Stimulated activated CD4-positive, alpha-beta T cell treated with anti-CD3 and anti-CD28 coated beads, TNF-alpha, amount 100 ng/mL, for 48 hours (primary cell): ENCODE measurements at places on chromosomes 7 and 10.

- no peak for DNase-seq
These were observed 47.8 kb upstream of the TMEM243 start for GRCh38 chr7:87267239-87267900.

DNA sequence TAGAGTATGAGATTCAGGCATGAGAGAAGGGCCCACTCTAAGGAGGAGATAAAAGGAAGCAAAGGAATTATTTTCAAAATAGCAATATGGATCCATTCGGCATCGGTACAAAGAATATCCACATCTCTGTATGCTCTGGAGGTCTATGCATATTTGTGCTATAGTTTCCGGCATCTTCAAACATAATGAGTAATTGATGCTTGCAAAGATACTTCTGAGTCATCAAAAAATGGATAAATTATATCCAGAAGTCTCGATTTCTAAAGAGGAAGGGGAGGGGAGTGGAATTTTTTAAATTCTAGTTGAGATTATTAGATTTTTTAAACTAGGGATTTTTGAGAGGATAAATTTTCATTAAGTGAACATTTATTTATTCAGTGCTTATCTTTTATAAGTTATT, 72.9 kb upstream of the KIAA1217 start:
- no peak for DNase-seq

- DNase-seq: peak; percentile 55
These were observed 11.0 kb downstream of the MPP7 start for GRCh38 chr10:28291881-28292297.

GRCh38 chr10:18140149-18140956, at the start of gene CACNB2:
CACNB2 (plus strand) TSS chr10:18140424.
- no peak for DNase-seq

DNA sequence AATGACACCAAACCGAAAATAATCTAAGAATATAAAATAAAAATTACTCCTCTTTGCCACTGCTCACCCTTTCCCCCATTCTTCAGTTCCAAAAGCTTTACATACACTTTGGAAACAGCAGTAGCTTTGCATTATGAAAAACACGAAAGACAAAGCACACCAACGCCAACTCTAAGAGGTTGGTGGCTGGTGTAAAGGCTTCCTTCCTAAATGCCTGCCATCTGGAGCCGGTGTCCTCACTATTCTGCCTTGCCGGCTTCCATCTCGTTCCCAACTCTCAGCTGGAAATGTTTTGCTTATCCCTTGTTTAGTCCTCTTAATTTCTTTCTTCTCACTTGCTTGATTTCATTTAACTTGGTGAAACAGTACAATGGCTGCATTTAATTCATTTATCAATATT, 281.1 kb upstream of the LRRN3 start:
- DNase-seq: no peak

DNA sequence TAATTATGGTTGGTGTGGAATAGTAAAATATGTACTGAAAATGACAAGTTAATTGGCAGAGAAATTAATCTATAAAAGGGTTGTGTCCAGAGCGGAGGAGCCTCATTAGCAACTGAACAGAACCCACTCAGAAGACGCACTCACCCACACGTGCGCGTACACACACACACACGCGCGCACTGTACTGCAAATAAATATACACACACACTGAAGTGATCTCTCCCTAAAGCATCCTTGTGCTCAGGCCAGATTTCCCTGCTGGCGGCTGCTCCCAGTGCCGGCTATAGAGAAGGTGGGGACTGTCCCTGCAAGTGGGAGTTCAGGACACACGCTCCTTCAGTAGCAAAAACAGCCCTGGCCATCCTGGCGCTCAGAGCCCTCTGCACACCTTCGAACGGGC, 85.2 kb downstream of the CHST15 start:
- DNase-seq: no peak

DNA sequence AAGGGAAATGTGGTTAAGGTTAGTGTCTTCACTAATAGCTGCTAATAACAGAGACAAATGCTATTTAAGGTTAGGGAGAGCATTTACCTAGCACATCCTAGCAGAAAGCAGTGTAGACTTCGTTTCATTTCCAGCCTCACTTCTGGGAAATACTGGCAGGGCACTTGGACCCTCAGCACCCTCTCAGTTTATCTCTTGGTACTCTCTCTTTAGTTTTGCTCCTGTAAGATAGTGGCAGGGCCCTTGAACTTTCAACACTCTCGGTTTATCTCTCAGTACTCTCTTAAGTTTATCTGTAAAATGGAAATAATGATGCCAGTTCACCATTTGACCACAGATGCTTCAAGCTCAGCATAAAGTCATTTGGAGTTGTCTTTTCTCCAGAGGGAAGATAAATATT, 118.4 kb downstream of the MBL2 start:
- no peak for DNase-seq

GRCh38 chr10:64039198-64039597, 518.0 kb downstream of the REEP3 start:
- no peak for DNase-seq

DNA sequence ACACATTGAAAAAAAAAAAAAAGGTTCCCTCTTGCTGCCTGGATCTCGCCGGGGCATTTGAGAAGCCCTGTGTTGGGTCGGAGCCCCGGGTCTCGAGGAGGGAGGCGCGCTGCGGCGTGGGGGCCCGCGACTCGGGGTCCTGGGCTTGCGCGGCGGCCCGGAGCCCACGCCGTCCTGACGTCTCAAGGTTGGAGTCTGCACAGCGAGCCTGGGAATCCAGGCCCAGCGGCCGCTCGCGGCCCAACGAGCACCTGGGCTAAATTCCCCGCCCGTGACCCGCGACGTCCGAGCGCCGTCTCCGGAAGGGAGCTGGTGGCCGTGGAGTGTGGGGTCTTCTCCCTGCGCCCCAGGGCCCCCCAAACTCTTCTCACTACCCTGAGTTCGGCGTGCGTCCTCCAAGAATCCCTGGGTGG, 1.4 kb upstream of the CTBP2 start:
- no peak for DNase-seq

- DNase-seq: no peak
These were observed 97.3 kb upstream of the NAMPT start for GRCh38 chr7:106382129-106382528.

DNA sequence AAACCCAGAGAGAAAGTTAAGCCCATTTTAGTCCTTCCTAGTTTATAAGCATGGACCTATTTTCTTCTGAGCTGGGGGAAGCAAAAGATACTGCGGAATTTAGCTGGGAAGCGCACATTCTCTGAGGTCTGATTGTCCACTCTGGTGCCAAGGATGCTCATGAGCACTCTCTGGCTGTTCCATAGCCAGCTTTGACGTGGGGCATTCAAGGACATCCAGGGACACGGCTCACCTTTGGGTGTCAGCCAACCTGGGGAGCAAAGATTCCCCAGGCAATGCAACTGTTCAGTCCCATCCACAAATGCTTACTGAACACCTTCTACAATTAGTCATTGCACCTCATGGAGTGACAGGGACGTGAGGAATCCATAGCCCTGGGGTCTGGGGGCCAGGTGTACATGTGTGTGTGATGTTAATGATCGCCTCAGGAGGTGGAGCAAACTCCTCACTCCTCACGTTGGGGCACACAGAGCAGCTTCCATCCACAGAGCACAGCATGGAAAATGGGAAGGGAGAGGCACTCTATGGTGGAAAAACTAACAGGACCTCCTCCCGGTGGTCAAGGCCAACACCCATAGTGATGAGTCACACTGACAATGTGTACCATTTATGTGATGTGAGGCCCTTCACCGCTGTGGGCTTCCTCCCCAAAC, 67.5 kb upstream of the IGFBP3 start:
- no peak for DNase-seq

DNA sequence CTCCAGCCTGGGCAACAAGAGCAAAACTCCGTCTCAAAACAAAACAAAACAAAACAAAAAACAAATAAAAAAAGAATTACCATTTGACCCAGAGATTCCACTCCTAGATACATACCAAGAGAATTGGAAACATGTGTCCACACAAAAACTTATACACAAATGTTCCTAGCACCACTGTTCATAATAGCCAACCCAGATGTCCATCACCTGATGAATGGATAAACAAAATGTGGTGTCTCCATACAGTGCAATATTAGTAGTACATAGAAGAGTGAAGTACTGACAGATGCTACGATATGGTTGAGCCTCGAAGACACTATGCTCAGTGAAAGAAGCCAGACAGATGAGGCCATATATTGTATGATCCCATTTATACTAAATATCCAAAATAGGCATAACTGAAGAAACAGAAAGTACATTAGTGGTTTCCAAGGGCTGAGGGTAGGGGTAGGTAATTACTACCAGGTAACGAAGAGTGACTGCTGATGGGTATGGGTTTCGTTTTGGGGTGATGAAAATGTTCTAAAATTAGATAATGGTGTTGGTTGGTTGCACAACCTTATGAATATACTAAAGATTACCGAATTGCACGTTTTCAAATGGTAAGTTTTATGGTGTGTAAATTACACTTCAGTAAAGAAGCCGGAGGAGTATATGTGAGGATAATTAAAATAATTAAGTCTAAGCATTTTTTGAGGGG, 20.0 kb downstream of the MYO1G start:
- DNase-seq: no peak

GRCh38 chr10:13629116-13629515, 42.4 kb downstream of the PRPF18 start:
- no peak for DNase-seq
